Activated gamma-delta T cell (primary cell): ENCODE measurements at places on chromosomes 4 and X.

- DNase-seq: no peak
Measured at GRCh38 chr4:150150629-150151062, 72.4 kb downstream of the DCLK2 start.

- no peak for DNase-seq
Measured at GRCh38 chr4:7960790-7961655, 21.4 kb upstream of the AFAP1 start.

- DNase-seq: no peak
Measured at GRCh38 chr4:165464813-165465381, 86.1 kb downstream of the CPE start.

DNA sequence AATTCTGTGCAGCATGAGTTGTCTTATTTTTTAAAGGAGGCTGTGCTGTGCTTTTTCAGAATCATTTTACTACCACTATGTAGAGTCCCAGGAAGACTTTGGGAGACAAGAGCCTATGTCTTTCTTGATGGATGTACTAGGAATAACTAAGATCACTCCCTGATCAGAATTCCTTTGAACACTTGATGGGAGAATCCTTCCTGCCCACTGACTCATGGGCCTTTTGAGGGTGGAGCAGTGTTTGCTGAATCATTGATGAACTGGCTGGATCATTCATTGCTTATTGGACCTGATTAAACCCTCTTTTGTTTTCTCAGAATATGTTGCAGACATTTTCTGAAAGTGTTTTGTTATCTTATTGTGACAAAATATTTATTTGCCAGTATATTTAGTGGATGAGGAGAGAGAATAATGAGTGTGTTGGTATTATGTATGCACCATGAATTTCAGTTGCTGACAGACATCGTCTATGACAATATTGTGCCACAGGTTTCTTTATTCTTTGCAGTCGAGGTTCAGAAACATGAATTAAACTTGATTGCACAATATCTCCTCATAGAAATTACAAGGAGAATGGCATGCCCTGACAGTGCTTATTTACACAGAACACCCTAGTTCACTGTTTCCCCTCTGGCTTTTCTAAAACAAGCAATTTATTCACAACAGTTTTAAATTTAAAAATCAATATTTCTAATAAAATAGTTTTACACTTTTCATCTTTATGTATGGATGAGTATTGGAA, 36.3 kb downstream of the POU4F2 start:
- DNase-seq: no peak

DNA sequence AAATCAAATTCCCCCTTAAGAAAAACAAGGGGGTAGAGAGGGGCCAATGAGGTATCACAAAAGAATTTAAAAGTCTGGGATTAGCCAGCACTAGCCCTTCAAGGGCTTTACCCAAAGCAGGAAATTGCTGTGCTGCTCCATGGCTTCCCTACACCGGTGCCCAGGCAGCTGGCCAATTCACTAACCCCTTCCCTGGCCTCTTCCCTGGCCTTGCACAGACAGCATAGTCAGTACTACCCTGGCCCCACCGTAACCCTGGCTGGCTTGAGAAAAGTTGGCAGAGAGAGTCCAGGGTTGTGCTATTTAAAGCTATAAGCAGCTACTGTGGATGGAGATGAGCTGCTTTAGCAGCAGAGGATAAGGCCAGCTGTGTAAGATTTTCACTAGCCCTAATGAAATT, 43.1 kb downstream of the ADAMTS3 start:
- no peak for DNase-seq

DNA sequence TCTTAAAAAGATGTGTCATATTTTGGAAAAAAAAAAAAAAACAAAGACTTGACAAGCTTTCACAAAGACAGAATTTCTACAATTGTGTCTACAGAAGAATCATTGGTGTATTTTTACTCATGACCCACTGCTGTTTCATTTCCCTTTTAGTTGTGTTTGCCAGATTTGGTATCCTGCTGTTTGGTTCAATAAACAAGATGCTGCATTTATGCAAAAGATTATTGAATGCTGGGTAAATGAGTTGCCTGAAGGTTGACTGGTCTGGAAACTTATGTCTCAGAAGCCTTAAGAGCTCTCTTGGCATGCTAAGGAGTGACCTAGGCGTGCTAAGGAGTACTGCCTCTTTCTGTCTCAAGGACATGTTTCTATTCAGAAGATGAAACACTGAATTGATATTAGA, 64.9 kb upstream of the NPY2R start:
- no peak for DNase-seq
